GM23248 (cell line): ENCODE measurements at places on chromosomes 16 and 17. TPM values are rescaled to one million over a fixed set of nuclear protein-coding genes. Genes with fewer than 3 reads are reported as not detected.
A peak's percentile ranks its signal among the peaks of the same experiment; 100 is the strongest.

GRCh38 chr17:76266244-76266938, 1.2 kb downstream of the UBALD2 start:
- H3K27ac ChIP-seq, result peak overlapping the region; percentile 72
- H3K36me3 ChIP-seq, result no peaks in the 10 kb centered on the region
- H3K27me3 ChIP-seq, result no peaks in the 10 kb centered on the region
- peak; percentile 60 for DNase-seq

DNA sequence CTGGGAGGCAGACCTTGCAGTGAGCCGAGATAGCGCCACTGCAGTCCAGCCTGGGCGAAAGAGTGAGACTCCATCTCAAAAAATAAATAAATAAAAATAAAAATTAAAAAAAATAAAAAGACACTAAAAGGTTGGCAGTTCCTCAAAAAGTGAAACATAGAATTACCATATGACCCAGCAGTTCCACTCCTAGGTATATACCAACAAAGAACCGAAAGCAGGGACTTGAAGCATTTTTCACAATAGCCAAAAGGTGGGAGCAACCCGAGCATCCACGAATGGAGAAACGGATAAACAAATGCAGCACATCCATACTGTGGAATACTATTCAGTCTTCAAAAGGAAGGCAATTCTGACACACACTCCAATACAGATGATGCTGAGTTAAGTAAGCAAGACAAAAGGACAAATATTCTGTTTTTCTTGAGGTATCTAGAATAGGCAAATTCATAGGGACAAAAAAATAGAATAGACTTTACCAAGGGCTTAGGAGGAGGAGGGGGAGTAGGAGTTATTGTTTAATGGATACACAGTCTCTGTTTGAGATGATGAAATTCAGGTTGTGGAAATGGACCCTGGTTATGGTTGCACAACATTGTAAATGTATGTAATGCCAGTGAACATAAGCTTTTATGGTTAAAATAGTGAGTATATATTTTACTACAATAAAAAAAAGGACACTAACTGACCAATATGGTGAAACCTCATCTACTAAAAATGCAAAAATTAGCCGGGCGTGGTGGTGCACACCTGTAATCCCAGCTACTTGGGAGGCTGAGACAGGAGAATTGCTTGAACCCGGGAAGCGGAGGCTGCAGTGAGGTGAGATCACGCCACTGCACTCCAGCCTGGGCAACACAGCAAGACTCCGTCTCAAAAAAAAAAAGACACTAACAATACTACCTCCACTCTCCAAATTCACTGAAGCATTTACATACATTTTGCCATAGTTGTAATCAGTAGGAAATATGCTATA, 27.0 kb upstream of the SLC35B1 start:
- H3K4me1 ChIP-seq, result 0 out of 2 replicates have a peak, but pooled peaks cover 7% of the 10 kb centered on the region
- H3K27me3 ChIP-seq, result no peaks in the 10 kb centered on the region
- H3K36me3 ChIP-seq, result no peaks in the 10 kb centered on the region
- H3K27ac ChIP-seq, result no peak overlapping the region
- DNase-seq, result no peak

GRCh38 chr16:67296420-67296819, 17.1 kb downstream of the PLEKHG4 start:
- no peak overlapping the region for H3K27ac ChIP-seq
- no peaks in the 10 kb centered on the region for H3K27me3 ChIP-seq
- peak; percentile 70 for DNase-seq
- H3K4me3 ChIP-seq, result no peak overlapping the region
- H3K36me3 ChIP-seq, result no peaks in the 10 kb centered on the region
- peaks cover 32% of the 10 kb centered on the region for H3K4me1 ChIP-seq

- H3K4me3 ChIP-seq, result no peak overlapping the region
- H3K27me3 ChIP-seq, result no peaks in the 10 kb centered on the region
- no peak overlapping the region for H3K27ac ChIP-seq
- H3K36me3 ChIP-seq, result no peaks in the 10 kb centered on the region
- peaks cover 23% of the 10 kb centered on the region for H3K4me1 ChIP-seq
Measured at GRCh38 chr16:88310796-88311605, 71.8 kb upstream of the ZNF469 start.

- DNase-seq, result peak; percentile 55
- H3K4me3 ChIP-seq, result no peak overlapping the region
Measured at GRCh38 chr17:57913575-57914272, 41.5 kb downstream of the CUEDC1 start.

DNA sequence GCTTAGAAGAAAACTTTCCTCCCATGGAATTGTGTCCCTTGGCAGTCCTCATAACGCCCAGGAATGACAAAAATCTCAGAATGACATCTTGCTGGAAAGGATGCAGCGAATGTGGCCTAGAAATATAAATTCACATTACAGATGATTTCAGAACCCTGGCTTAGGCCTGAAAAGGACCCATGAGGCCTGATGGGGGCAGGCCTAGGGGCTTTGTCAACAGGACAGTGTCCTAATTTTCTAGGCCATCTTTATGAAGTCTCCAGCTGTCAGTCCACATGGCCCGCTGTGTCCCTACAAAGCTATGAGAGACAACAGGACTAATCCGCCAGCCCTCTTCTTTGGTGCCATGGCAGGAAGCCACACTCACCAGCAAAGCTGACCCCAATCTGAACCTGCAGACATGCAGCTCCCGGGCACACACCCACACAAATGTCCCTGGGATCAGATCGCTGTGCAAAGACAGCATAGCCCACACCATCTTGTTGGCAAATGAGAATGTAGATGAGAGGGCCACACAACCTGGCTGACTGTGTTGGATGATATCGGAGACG, 40.4 kb upstream of the DNAH17 start:
- no peak overlapping the region for H3K4me3 ChIP-seq
- H3K27me3 ChIP-seq, result no peaks in the 10 kb centered on the region
- H3K4me1 ChIP-seq, result 0 out of 2 replicates have a peak, but pooled peaks cover 4% of the 10 kb centered on the region
- no peaks in the 10 kb centered on the region for H3K36me3 ChIP-seq

DNA sequence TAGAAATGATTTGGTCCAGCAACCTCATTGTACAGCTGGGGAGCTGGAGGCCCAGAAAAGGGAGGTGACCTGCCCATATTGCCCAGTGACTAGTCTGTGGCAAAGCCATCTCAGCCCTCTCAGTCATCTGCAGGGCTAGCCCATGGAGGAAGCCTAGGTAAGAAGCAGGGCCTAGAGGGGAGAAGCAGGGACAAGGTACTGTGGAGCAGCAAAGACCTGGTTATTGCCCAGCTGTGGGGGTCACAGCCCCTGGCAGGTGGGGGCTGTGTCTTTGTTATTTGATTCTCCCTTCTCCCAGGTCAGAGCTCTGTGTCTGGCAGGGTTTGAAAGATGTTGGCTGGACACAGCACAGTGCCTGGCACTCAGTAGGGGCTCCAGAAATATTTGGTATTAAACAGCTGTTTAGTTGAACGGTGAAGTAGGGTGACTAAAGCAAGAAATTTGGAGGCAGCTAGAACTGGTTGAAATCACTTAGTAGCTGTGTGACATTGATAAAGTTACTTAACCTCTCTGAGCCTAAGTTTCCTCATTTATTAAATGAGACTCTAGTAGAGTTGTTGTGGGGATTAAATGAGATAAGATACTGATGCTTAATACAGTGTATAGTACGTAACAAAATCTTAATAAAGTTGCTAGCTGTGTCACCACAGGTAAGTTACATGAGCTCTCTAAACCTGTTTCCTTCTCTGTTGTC, 17.3 kb downstream of the CCR7 start:
- no peaks in the 10 kb centered on the region for H3K36me3 ChIP-seq
- no peaks in the 10 kb centered on the region for H3K27me3 ChIP-seq
- H3K27ac ChIP-seq, result peak overlapping the region; percentile 100
- peaks cover 54% of the 10 kb centered on the region for H3K4me1 ChIP-seq

DNA sequence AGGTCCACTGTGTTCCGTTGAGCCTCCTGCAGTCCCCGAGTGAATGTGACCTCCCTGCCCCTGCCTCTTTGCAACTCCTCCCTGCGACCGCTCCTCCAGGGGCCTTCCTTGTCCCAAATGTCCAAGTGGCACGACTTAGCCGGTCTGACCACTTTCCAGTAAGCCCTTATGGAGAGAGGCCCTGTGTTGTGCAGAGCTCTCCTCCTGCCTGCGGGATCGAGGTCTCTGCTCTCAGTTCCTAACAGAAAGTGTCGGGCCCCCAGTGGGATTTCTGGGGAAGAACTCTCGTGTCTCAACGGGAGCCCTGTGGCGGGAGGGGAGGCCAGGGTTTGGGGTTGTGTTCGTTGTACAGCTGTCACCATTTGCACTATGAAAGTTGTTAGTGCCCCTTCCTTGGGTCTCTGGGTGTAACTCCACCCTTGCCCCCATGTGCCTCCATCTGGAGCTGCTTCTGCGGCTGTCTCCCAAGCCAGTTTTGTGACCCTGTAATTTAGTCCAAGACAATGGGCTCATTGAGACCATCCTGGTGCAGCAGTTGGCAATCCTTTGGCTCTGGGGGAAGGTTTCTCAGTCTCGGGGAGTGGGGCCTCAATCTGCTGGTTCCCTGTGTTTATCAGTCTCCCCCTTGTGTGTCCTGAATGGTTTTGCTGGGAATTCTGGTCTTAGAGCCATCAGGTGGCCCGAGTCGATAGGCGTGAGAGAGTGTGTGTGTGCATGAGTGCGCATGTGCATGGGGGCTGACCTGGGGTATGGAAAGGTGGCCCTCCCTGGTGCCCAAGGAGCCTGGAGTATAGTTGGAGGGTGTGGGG, 234.5 kb downstream of the SEC14L1 start:
- no peaks in the 10 kb centered on the region for H3K36me3 ChIP-seq
- H3K4me3 ChIP-seq, result peak overlapping the region; percentile 75
- DNase-seq, result no peak
- H3K27me3 ChIP-seq, result no peaks in the 10 kb centered on the region
- peak overlapping the region; percentile 81 for H3K27ac ChIP-seq

- H3K36me3 ChIP-seq, result no peaks in the 10 kb centered on the region
- no peaks in the 10 kb centered on the region for H3K27me3 ChIP-seq
- H3K4me1 ChIP-seq, result peaks cover 55% of the 10 kb centered on the region
- DNase-seq, result peak; percentile 5
- H3K27ac ChIP-seq, result peak overlapping the region; percentile 80
Measured at GRCh38 chr17:80790021-80790765, 201.4 kb upstream of the CHMP6 start.

GRCh38 chr17:73118139-73118538, 25.7 kb upstream of the SLC39A11 start:
- no peaks in the 10 kb centered on the region for H3K36me3 ChIP-seq
- no peak for DNase-seq
- H3K27ac ChIP-seq, result no peak overlapping the region
- H3K27me3 ChIP-seq, result no peaks in the 10 kb centered on the region; the same call in 1 of the 2 replicates
- H3K4me1 ChIP-seq, result no peaks in the 10 kb centered on the region

DNA sequence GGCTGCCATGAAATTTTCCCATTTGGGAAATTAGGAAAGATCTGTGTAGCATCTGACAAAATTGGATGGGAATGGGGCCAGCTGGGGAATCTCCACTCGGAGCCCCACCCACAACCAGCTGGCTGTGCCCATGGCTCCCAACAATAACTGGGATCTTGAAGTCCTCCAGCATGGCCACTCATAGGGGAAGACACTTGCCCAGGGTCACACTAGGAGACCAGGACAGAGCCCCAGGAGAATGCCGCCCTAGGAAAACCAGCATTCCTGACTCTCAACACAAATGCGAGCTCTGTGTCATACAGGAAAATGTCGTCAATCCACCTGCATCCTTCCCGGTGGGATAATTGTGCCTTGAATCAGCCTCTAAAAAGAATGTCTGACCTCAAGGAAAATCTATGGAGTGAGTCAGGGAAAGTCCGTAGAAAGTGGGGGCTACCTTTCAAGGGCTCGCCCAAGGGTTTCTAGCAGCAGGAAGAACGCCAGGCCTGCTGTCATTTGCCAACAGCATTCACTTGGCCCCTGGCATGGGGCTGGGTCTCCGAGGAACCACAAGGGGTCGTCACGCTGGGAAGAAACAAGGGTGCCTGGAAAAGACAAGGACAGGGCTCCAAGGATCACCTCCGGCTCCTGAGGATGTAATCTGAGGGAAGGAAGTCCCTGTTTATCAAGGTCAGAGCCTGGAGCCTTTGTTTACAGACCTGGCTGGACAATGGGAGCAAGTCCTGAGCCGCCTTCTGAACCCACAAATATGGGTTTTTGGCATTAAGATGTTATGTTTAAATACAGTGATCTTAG, 15.9 kb downstream of the CDH5 start:
- H3K27ac ChIP-seq, result no peak overlapping the region
- no peak overlapping the region for H3K4me3 ChIP-seq
- H3K4me1 ChIP-seq, result peaks cover 10% of the 10 kb centered on the region; the same call in 1 of the 2 replicates
- DNase-seq, result peak; percentile 40
- H3K27me3 ChIP-seq, result peaks cover 13% of the 10 kb centered on the region
- no peaks in the 10 kb centered on the region for H3K36me3 ChIP-seq

GRCh38 chr17:52524096-52524637, 365.7 kb upstream of the CA10 start:
- no peak overlapping the region for H3K27ac ChIP-seq
- no peaks in the 10 kb centered on the region for H3K36me3 ChIP-seq
- H3K27me3 ChIP-seq, result no peaks in the 10 kb centered on the region

DNA sequence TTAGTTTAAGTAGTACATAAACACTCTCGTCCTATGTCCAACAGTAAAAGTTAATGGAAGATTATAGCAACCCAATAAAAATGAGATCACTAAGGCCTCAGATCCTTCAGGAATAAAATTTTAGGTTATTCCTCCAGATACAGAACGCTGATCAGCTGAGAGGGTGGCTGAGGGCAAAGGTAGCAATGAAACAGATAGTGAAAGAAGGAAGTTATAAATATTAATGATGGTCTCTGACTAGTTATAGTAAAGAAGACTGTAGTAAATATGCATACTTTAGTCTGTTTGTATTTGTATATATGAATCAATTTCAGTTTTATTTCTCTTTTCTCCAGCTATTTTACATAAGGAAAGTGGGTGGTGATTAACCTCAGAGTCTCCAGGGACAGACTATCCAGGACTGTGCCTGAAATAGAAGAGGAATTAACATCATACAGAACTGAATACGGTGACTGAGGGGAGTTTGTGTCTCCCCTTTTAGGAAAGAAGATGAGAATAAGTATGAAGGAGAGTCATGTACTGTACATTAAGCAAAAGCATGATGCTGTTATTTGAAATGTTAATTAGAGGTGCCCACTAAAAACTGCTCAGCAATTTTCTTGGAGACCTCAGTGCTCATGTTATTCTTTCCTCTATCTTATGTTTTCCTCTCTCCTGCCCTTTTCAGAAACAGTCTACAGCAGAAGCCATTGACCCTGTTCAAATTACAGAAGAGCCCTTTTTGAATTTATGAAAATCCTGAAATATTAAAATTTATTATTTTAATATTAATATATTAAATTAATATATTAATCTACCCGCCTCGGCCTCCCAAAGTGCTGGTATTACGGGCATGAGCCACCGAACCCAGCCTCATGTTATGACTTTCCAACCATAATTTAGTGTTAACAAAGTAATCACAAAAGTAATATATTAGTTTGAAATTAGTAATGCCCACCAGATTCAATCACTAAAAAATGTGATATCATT, 36.5 kb upstream of the DHRS7B start:
- no peaks in the 10 kb centered on the region for H3K27me3 ChIP-seq
- H3K36me3 ChIP-seq, result no peaks in the 10 kb centered on the region
- no peak overlapping the region for H3K27ac ChIP-seq
- no peak for DNase-seq
- H3K4me3 ChIP-seq, result no peak overlapping the region
- H3K4me1 ChIP-seq, result no peaks in the 10 kb centered on the region

The HSD11B2 gene
- not detected in 2 replicates for total RNA-seq

The ZKSCAN2 gene
- total RNA-seq, result 1.4 and 2.3 TPM in 2 replicates

The MMP2 gene
- total RNA-seq, result 1,212 and 1,299 TPM in 2 replicates

The FN3KRP gene
- total RNA-seq, result 31.4 and 33.8 TPM in 2 replicates

The TMIGD1 gene
- not detected in 2 replicates for total RNA-seq
